ENCODE measurements at places on chromosomes 11 and 22.

GRCh38 chr22:44723801-44724200 is 21.8 kb downstream of the PRR5 start:
- no peak for DNase-seq

- DNase-seq, result no peak
These were observed 182.3 kb downstream of the BLID start for GRCh38 chr11:121933694-121934093.

GRCh38 chr22:17086296-17086695 is 1.5 kb downstream of the IL17RA start:
- DNase-seq, result peak; percentile 31

- DNase-seq, result no peak
These were observed 38.3 kb downstream of the PDGFB start for GRCh38 chr22:39206491-39206890.

GRCh38 chr11:10208131-10208575 is 85.9 kb downstream of the SBF2 start:
- DNase-seq, result no peak

- no peak for DNase-seq
These were observed 22.4 kb upstream of the ETS1 start for GRCh38 chr11:128609785-128610184.

DNA sequence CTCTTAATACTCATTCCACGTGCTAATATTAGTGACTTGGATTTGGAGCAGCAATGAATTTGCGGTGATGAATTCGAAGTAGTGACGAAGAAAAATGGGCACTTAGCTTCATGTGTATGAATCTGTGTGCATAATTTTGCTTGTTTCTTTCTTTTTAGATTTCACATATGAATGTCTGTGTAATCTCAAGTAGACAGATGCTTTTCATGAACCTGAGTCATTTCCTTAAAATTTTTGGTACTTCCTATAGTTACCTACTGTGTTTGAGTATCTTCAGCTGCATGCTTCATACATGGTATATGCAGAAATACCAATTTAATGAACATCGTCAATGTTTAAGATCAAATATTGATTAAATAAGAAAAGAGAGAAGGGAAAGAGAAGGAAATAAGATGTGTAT is 540.2 kb downstream of the RAB38 start:
- DNase-seq, result no peak

DNA sequence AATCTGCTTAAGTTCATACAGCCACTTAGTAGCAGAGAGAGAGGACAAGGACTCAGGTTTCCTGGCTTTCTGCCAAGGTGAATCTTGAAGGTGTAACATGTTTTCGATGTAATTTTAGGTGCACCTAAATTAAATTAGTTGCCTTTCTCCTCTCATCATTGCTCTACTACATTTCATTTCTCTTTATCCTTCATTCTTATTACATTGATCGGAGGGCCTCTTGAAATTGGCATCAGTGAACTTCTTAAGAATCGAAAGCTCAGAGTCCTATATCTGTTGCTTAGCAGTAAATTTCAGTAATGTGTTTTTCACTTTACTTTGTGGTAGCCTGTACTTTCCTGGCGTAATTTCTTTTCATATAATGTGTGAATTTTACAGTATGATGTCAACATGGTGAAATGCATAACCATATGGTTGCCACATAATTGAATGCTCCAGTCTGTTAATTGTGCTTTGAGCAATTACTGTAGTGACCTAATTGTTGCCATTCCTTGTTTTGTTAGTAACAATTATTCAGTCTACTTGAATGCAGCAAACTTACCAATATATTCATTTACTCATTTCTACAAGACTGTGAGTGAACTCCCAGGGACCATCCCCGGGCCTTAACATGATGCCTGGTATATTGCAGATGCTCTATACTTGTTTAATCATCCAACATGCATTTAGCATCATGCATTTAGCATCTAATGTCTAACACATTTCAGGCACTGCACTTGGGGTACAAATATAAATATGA is 138.1 kb downstream of the MAML2 start:
- peak; percentile 27 for DNase-seq

DNA sequence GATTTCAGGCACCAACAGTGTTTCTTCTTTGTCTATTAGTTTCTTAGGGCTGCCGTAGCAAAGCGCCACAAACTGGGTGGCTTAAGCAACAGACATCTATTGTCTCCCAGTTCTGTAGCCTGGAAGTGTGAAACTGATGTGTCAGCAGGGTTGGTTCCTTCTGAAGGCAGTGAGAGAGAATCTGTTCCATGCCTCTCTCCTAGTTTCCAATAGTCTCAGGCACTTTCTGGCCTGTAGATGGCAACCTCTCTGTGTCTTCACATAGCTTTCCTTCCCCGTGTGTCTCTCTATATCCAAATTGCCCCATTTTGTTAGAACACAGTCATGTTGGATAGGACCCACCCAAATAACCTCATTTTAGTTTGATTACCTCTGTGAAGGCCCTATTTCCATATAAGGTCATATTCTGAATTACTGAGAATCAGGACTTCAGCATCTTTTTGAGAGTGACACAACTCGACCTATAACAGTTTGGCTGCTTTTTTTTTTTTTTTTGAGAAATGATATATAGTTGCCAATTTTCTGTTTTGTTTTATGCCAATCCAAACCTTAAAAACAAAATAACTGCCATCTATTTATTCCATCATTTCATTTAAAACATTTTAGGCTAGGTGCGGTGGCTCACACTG is 108.2 kb downstream of the SLC36A4 start:
- no peak for DNase-seq

- DNase-seq, result no peak
These were observed 16.6 kb upstream of the STK33 start for GRCh38 chr11:8610532-8611116.

DNA sequence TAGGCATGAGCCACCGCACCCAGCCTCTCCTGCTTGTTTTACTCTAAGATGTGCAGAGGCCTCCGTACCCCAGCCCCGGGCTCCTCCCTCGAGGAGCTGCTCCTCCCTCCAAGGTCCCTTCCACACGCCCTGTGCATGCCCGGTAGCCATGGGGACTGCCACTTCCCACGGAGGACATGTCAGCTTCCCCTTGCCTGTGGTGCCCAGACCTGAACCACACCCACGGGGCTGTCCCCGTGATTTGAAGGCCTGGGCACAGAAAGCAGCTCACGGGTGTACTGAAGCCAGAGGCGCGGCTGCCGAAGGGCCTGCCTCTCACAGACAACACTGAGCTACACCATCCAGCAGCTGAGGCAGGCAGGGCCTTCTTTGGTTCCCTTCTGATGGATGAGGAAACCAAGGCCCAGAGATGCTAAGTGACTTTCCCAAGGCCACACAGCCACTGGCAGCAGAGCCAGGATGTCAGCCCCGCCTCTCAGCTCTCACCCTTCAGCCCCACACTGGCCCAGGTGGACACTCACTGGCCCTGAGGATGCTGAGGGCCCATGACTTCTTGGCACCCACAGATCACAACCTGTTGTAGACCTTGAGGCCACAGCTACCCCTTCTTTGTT is 7.3 kb downstream of the INS start:
- DNase-seq, result no peak

DNA sequence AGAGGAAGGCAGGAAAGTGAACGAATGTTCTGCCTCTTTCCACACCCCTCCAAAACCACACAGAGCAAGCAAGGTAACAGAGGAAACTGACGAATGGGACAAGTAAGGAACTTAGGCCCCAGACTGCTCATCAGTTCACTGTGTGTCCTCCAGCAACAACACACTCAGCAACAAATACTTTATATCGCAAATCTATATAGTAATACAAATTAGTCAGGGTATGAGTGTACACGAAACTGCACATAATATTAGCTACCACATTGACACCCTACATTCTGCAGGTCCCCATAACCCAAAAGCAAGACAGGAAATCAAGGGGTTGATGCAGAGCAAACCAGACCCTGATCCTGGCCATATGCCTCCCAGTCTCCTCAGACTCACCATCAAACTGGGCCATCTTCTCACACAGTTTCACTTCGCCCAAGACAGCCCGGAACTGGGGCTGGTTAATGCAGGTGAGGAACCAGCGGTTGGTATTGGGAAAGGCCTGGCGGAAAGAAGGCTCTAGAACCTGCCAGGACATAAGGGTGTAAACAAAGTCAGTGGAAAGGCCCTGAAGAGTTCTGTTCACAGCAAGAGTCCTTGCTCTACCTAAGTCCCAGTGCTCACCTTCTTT is 6.6 kb downstream of the EEF1G start:
- DNase-seq, result no peak

DNA sequence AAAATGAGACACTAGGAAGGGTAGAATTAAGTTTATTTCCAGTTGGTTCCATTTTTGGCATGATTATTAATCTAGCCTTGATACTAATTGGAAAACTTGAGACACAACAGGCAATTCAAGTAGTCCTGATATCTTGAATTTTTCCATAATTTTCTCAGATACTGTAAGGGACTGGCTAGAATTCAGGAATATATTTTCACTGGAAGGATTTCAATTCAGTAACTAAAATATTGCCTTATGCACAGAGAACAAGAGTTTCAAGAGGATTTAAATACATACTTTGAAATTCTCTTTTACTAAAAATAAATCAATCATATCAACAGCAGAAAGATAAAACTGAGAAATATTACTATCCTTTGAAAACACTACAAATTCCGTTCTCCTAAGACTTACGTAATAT is 632.9 kb downstream of the LRRC4C start:
- DNase-seq, result no peak

DNA sequence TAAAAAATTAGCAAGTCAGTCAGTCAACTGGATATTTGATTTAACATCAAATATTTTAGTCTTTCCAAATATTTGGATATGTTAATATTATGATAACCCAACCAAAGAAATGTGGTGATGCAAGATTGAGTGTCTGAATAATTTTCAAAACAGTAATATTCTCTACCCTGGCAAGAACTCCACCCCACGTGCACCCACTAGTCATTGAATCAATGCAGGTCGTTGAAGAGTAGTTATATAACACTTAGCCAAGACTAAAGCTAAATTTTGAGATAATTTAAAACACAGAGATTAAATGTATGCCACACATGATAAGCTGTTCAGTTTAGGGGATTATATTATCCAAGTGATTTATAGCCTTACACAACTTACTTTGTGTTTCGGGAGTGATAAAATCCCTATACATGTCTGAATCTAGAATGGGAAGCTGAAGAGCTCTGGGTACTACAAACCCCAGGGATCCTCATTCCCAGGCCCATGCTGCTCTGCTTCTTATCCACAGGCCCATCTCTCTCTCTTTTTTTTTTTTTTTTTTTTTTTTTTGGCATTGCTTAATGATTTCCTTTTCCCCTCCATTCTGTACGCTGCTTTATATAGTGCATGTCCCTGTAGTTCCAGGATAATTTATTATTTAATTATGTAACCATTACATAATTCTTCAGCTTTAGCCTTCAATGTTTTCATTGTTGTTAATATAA is 392.9 kb downstream of the NTM start:
- no peak for DNase-seq

DNA sequence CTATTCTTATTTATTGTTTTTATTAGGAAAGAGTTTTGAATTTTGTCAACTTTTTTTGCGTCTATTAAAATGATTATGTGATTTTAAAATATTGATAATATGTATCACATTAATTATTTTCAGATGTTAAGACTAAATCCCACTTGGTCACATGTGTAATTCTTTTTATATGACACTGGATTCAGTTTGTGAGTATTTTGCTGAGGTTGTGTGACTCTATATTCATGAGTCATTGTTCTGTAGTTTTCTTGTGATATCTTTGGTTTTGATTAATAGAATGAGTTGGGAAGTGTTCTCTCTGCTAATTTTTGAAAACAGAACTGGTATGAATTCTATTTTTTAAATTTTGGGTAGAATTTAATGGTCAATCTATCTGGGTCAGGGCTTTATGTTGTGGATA is 317.9 kb downstream of the ETS1 start:
- DNase-seq, result no peak

DNA sequence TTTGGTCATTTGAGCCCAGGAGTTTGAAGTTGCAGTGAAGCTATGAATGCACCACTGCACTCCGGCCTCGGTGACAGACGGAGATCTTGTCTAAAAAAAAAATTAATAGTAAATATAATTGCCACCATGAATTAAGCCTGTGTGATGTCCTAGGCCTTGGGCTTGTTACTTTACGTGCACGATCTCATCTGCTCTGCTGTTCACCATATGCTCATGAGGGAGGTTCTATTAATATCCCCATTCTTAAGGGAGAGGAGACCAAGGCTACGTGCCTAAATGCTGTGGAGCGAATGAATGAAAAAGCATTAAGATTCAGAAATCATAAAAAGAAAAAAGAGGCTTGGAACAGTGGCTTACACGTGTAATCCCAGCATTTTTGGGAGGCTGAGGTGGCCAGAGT is 2.6 kb upstream of the ATG2A start:
- no peak for DNase-seq

DNA sequence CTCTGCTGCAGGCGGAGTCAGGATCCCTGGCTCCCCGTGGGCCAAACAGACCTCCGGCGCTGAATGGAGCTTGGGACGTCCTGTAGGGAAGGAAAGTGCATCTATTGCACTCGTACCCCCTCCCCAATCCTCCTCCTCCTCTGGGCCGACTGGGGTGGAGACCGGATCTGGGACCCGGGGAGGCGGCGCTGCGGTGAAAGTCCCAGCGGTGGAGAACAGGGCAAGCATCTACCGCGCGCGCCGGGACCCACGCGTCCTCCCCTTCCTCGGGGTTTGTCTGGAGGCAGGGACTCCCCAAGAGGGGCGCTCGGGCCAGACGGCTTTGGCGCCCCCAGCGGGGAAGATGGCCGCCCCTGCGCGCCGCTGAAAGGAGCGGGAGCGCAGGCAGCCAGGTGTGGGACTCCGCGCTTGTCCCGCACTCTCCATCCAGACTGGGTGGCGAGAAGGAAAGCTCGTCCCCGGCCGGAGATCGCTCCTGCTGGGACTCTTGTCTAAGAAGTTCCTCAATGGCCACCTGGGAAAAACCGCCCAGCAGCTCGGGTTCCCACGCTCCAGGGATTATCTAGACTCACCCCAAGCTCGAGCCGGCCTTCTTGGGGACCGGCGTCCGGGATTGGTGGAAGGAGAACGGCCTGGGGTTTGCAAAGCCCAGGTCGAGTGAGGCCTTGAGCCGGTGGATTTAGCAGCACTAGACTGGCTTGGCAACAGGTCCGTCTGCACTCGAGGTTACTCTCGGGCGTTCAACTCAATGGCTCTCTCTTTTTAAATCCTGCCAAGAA is 718 bp downstream of the FADS2 start:
- DNase-seq, result no peak

DNA sequence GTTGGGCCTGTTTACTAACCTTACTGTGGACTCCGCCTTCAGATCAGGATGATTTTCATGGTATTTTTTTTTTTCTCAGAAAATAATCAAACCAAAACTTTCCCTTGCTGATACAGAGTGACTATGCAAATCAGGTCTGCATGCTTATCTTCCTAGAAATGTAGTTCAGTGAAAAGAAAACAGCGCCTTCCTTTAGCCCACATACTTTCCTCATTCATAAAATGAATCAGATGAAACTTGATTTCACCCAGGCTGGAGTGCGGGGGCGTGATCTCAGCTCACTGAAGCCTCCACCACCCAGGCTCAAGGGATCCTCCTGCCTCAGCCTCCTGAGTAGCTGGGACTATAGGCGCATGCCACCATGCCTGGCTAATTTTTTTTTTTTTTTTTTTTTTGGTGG is 26.0 kb downstream of the ZNRF3 start:
- peak; percentile 24 for DNase-seq

Measured in T-helper 2 cell (primary cell).